ENCODE measurements at places on chromosomes 11 and 22.

GRCh38 chr11:117302228-117302627, 11.1 kb downstream of the BACE1-AS start:
- DNase-seq: no peak

- no peak for DNase-seq
Observed at GRCh38 chr22:24191381-24191841, 10.1 kb downstream of the SUSD2 start.

- DNase-seq: no peak
Observed at GRCh38 chr11:130737041-130737830, 179.0 kb downstream of the SNX19 start.

DNA sequence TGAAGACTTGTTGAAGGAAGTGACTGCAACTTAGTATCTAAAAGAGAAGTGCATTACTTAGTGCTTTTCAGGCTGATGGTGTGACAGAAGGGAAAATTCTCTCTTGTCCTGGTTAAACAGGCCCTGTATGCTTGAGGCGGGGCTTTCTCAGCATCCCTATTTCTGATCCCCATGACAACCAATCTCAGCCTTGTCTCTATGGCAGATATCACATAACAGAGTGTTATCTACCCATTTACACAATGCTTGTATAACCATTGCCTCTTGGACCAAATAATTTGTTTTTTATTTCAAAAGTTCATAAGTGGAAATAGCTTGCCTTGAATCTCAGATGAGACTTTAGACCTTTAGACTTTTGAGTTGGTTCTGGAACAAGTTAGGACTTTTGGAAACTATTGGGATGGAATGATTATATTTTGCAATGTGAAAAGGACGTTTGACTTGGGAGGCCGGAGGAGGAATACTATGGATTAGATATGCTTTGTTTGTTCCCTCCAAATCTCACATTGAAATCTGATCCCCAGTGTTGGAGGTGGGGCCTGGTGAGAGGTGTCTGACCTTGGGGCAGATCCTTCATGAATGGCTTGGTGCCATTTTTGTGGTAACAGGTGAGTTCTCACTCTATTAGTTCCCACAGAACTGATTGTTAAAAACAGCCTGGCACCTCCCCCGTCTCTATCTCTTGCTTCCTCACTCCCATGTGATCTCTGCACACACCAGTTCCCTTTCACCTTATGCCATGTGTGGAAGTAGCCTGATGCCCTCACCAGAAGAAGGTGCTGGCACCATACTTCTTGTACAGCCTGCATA, 3.1 kb upstream of the GLYAT start:
- DNase-seq: no peak

- no peak for DNase-seq
Observed at GRCh38 chr11:4839851-4840549, 9.0 kb downstream of the OR51S1 start.

DNA sequence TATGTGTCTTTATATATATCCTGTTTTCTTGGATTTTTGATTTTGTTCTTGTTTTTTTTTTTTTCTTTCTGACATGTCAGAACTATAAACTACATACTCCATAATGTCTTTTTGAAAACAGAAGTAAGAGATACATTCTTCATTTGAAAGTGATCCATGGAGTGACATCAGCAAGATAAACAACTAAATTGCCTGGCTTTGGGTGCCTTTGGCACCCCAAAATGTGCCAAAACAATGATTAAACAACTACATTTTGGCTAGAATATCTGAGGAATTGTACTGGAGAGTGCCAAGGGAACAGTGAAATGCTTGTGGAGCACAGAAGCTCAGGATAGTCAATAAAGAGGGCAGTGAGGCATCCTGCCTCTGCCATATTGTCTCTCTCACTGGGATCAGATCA, 766.1 kb upstream of the ANO3 start:
- no peak for DNase-seq

DNA sequence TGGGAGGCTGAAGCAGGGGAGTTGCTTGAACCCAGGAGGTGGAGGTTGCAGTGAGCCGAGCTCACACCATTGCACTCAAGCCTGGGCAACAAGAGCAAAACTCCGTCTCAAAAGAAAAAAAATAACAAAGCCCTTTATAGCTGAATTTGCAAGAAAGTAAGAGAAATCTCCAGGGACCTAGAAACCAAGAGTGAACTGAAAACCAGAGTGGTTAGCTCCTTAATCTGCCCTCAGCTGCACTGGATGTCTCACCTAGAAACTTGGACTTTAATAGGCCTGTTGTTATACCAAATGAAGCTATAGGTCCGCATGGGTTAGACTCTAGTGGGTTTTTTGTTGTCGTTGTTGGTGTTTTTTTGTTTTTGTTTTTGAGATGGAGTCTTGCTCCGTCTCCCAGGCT, 4.1 kb downstream of the NEU3 start:
- no peak for DNase-seq

All from stimulated activated CD8-positive, alpha-beta memory T cell treated with anti-CD3 and anti-CD28 coated beads, Interleukin-7, amount 100 ng/mL, for 1 hour (primary cell).